ENCODE measurements at places on chromosomes 11 and 22. TPM values are rescaled to one million over a fixed set of nuclear protein-coding genes. Genes with fewer than 3 reads are reported as not detected.

The USH1C gene
- not detected for total RNA-seq

The KRTAP5-3 gene
- not detected for total RNA-seq

The TRPC6 gene
- total RNA-seq = 0.65 TPM

The UBQLNL gene
- total RNA-seq = 0.65 TPM

The MN1 gene
- 14.7 TPM for total RNA-seq

The C11orf91 gene
- not detected for total RNA-seq

The DRD4 gene
- not detected for total RNA-seq

The GUCY1A2 gene
- total RNA-seq = 0.91 TPM

The ANO1 gene
- total RNA-seq = 0.43 TPM

The KRTAP5-8 gene
- 0.22 TPM for total RNA-seq

The DEUP1 gene
- total RNA-seq = 0.65 TPM

The MMP1 gene
- 13.7 TPM for total RNA-seq

Data from articular chondrocyte of knee joint (primary cell).